ENCODE measurements at places on chromosomes 6 and 20.
A peak's percentile ranks its signal among the peaks of the same experiment; 100 is the strongest.

DNA sequence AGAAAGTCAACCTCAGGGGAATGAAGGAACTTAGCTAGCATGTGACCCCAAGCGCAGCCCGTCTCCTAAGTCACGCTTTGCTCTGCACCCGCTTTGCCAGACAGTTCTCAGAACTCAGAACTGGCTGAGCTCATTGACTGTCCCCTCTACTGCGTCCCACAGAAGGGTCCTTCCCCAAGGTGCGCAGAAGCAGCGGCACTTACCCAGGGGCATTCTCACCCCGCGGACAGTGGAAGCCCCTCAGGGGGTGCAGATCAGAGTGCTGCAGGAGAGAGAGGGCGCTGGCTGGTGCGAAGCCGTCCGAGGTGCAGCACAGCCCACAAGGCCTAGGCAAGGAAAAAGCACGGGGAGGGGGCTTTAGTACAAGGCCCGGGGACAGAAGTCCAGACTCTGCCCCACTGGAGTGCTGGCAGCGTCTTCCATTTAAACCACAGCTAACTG, 807 bp downstream of the SNHG17 start:
- peak; percentile 19 for DNase-seq
- peaks cover 52% of the 10 kb centered on the region for H3K36me3 ChIP-seq
- peak overlapping the region; percentile 98 for H3K27ac ChIP-seq
- peak overlapping the region; percentile 91 for H3K4me3 ChIP-seq

DNA sequence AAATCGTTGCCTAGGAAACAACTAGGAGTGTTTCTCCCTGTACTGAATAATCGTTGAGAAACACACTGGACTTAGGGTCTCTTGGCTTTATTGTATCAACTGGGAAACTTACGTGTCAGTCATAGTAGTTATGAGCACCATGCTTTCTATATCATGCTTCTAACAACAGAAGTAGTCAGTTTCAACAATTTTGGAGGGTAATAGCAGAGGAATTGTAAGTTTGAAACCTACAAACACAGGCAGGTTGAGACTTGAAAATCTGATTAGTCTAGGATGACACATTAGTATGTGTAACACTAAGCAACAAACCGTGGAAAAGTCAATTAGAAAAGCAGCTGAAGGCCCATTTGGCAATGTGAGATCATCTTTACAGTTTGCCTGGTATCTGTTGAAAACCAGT, 43.9 kb upstream of the FABP7 start:
- DNase-seq: no peak
- no peak overlapping the region for H3K4me3 ChIP-seq
- H3K27me3 ChIP-seq: peaks cover 6% of the 10 kb centered on the region
- no peaks in the 10 kb centered on the region for H3K36me3 ChIP-seq
- no peaks in the 10 kb centered on the region for H3K4me1 ChIP-seq

DNA sequence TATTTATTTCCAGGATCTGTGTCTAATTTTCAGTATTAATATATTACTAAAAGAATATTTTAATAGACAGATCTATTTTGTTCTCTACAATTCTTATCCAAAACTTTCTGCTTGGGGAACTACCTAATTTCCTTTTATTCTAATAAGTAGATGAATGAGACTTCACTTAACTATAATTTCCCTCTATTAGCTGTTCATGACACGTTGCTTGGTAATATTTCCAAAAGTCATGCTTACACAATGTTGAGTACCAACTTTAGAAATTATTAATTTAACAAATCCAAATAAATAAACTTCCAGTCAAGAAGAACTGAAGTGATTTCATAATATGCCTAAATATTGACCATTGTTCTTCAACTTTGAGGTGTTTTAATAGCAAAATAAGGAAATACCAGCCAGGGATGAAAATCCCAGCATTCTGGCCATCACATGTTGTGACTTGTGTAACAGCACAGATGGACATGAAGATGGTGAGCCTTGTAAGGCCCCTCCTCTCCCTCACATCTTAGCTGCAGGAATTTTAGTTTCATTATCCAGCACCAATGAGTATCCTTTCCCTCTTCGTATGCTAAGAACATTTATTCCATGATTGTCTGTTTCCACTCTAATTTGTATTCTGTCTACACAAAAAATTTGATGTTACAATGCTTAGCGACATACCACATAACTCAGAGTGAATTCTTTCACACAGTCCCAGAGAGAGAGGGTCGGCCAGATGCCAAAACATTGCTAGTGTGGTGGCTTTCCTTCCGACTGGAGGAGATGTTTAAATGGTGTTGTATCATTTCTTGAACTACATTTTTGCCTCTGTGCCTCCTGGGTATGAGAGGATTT, 137.5 kb downstream of the FOXA2 start:
- DNase-seq: no peak
- no peak overlapping the region for H3K4me3 ChIP-seq
- H3K4me1 ChIP-seq: no peaks in the 10 kb centered on the region
- peaks cover 13% of the 10 kb centered on the region for H3K27me3 ChIP-seq

DNA sequence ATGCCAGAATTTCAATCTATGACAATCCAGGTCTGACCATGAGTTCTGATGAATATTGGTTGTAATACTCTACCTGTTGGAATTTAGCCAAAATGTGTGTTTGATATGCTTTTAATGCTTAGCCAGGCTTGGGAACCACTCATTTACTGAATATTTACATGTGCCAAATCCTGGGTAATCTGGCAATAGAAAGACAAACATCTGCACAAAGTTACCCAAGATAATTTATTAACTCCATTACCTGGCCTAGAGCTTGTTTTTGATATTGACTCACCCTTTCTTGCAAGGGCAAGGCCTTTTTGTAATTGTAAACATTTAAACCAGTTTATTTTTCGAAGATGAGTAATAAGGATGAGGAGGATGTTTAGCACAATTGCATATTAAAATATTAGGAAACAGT, 13.5 kb upstream of the CD2AP start:
- H3K27ac ChIP-seq: no peak overlapping the region
- no peak for DNase-seq
- no peaks in the 10 kb centered on the region for H3K36me3 ChIP-seq
- H3K27me3 ChIP-seq: no peaks in the 10 kb centered on the region
- peaks cover 18% of the 10 kb centered on the region for H3K4me1 ChIP-seq

DNA sequence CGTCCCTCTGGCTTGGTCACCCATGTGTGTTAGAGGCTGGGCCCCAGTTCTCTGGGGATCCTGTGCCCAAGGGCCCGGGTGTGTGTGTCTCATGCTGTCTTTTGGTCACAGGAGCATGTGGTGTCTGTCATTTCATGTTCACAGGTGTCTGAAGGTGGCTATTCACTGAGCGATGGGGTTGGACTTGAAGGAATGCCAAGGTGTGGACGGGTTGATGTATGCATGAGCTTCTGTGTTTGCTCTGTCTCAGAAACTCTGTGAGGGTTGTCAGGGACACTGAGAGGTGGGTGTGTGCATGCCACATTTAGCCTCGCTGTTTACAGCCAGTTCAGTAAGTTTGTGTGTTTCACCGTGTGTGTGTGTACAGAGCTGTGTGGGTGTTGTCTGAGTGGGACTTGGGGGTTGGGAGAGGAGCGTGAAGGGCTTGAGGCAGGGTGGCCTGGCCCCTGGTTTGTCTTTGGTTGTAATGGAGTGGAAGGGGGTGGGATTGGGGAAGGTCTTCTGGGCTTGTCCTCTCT, 1.2 kb downstream of the DDR1 start:
- no peak for DNase-seq
- peaks cover 66% of the 10 kb centered on the region for H3K4me1 ChIP-seq
- peak overlapping the region; percentile 83 for H3K4me3 ChIP-seq
- H3K27ac ChIP-seq: peak overlapping the region; percentile 76

DNA sequence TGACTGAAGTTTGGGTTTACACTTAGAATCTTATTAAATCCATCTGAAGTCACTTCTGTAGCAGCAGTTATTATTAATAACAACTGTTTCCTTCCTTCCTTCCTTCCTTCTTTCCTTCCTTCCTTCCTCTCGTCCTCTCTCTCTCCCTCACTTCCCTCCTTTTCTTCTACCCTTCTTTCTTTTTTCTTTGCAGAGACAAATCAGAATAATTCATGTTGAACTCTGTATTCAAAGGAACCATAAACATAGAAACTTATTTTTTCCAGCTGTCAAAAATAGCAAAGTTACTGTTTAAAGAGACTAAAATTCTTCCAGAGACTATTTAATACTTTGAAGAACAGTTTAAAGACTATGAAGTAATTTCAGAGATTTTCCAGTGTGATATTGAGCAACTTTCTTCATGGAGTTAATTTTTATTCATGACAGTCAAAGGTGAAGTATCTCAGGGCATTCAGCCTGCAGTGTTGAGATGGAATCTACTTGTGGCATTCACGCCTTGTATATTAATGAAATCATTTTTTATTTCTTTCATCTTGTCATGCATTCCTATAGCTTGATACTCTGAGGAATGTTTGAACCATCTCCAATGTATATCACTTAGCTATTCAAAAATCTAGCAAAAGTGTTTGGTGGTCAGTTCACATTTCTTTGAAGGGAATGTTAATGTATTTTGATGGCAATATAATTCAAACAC, 109.7 kb downstream of the BCAS1 start:
- H3K27me3 ChIP-seq: peaks cover 22% of the 10 kb centered on the region
- peaks cover 2% of the 10 kb centered on the region for H3K4me1 ChIP-seq
- DNase-seq: no peak
- no peak overlapping the region for H3K4me3 ChIP-seq

DNA sequence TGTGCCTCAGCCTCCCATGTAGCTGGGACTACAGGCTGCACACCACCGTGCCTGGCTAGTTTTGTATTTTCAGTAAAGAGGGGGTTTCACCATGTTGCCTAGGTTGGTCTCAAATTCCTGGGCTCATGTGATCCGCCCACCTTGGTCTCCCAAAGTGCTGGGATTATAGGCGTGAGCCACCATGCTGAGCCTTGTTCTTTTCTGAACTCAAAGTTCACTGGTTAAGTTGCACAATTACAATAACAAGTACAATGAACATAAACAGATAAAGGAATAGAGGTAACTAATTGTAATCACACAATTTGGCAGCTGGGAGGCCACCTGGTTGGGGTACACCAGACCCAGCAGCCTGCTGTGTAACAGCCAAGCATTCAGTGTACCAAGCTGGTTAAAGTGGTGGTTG, 6.7 kb downstream of the NUDT3 start:
- no peak overlapping the region for H3K4me3 ChIP-seq
- no peak for DNase-seq
- H3K27me3 ChIP-seq: no peaks in the 10 kb centered on the region
- H3K27ac ChIP-seq: no peak overlapping the region

GRCh38 chr6:4640139-4640538, 136.1 kb upstream of the CDYL start:
- H3K36me3 ChIP-seq: no peaks in the 10 kb centered on the region
- no peak for DNase-seq
- H3K27me3 ChIP-seq: peaks cover 20% of the 10 kb centered on the region
- peaks cover 25% of the 10 kb centered on the region for H3K4me1 ChIP-seq
- H3K4me3 ChIP-seq: no peak overlapping the region
- no peak overlapping the region for H3K27ac ChIP-seq

DNA sequence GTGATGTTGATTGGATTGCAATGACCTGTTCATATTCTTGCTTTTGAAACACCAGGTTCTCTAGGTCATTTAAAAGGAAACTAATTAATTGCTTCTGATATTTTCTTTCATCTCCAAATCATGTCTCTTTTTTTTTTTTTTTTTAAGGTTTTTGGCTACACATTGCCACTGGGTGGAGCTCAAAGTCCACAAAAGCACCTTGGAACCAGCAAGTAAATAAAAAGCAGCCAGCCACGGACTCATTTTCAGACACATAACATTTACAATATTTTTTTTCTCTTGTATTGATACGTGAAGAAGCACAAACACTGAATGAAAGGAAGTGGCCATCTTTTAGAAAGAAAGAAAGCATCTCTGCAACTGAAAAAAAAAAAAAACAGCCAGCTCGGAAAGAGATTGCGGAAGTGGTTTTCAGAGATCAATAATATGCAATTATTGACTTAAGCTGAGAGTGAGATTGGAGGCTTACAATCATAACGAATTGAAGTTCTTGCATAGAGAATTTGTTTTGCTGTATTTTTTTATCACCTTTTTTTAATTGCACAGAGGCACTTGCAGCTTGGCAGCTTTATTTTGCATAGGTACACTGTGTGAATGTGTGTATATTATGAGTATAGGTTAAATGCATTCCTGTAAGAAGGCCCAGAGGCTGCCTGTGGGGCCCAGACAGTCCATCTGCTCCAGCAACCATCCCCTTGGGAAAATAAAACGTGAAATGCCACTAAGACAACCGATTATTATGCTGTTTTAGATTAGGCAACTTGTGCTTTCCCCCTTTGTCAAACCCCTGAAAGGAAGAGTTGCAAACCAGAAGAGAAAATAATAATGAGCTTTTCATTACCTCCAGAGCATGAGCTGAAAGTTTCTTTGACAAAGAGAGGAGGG, 28.2 kb downstream of the CGA start:
- H3K27ac ChIP-seq: no peak overlapping the region
- no peak for DNase-seq
- H3K27me3 ChIP-seq: no peaks in the 10 kb centered on the region
- H3K4me3 ChIP-seq: peak overlapping the region; percentile 39
- H3K36me3 ChIP-seq: no peaks in the 10 kb centered on the region

- no peaks in the 10 kb centered on the region for H3K27me3 ChIP-seq
- DNase-seq: peak; percentile 32
- H3K36me3 ChIP-seq: no peaks in the 10 kb centered on the region
Observed at GRCh38 chr6:156752666-156753301, 24.4 kb upstream of the ARID1B start.

- H3K27me3 ChIP-seq: no peaks in the 10 kb centered on the region
- DNase-seq: no peak
- no peak overlapping the region for H3K4me3 ChIP-seq
- H3K27ac ChIP-seq: no peak overlapping the region
- no peaks in the 10 kb centered on the region for H3K4me1 ChIP-seq
Observed at GRCh38 chr6:88975369-88975768, 12.0 kb upstream of the RNGTT start.

DNA sequence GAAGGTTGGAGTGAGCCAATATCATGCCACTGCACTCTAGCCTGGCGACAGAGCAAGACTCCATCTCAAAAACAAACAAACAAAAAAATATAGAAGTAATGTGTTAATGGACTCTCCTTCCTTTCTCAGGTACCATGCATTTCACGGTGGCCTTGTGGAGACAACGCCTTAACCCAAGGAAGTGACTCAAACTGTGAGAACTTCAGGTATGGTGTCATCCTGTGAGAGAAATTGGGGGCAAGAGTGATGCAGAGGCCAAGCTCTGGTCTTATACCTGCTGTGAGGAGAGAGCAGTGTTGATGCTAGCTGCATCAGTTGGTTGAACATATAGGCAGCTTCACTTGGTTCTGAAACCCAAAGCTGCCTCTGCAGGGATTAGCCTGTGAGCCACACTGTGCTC, 6.2 kb downstream of the ITCH start:
- H3K27ac ChIP-seq: no peak overlapping the region
- DNase-seq: no peak
- peaks cover 23% of the 10 kb centered on the region for H3K4me1 ChIP-seq
- peaks cover 45% of the 10 kb centered on the region for H3K36me3 ChIP-seq
- H3K4me3 ChIP-seq: no peak overlapping the region

- DNase-seq: no peak
- peaks cover 1% of the 10 kb centered on the region for H3K36me3 ChIP-seq
- no peak overlapping the region for H3K4me3 ChIP-seq
- no peaks in the 10 kb centered on the region for H3K27me3 ChIP-seq
Observed at GRCh38 chr6:2135401-2135800, 110.0 kb downstream of the GMDS start.

Data from stimulated activated naive B cell treated with anti-CD40 and anti-IgM and Interleukin-4, amounts not matched to agents 10 μg/mL and 1 μg/mL and 100 μg/mL, for 72 hours (primary cell).